ENCODE measurements at places on chromosomes 11 and 22. TPM values are rescaled to one million over a fixed set of nuclear protein-coding genes. Genes with fewer than 3 reads are reported as not detected.
A peak's percentile ranks its signal among the peaks of the same experiment; 100 is the strongest.

PATE1 gene
- not detected for total RNA-seq

GAL gene
- total RNA-seq, result not detected

NUCB2 gene
- 187 TPM for total RNA-seq

DRG1 gene
- 91.4 TPM for total RNA-seq

SRRD gene
- 21.6 TPM for total RNA-seq

SLC22A9 gene
- total RNA-seq, result not detected

OR8H3 gene
- total RNA-seq, result not detected

TRIM66 gene
- total RNA-seq, result 28.1 TPM

PLAAT4 gene
- total RNA-seq, result 99.8 TPM

ARHGAP20 gene
- 0.08 TPM for total RNA-seq

DNA sequence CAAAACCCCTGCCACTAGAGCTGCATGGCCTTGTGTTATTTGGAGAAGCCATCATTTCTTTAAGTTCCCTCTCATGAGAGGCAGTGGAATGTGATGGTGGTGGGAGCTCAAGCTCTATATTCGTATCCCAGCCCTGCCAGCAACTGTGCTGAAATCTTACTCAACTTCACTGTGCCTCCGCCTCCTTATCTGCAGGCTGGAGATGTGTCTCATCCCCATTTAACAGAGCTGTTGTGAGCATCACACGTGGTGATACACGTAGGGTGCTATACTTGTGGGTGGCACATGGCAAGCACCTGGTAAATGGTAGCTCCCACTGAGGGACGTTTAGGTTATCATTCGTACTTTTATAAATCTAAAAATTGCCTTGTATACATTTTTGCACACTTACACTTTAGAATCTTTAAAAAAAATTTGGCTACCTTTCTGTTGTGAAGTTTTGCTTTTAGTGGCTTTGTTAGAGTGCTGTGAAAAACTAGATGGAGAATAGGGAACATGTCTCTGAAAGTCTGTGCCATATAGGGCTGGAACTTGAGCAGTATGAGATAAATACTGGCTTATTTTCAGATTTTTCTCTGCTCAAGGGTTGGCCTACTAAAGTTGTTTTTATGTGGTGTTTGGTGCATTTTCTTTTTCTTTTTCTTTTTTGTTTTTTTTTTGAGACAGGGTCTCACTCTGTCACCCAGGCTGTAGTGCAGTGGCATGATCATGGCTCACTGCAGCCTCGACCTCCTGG, 23.2 kb downstream of the TNRC6B start:
- DNase-seq, result no peak

DNA sequence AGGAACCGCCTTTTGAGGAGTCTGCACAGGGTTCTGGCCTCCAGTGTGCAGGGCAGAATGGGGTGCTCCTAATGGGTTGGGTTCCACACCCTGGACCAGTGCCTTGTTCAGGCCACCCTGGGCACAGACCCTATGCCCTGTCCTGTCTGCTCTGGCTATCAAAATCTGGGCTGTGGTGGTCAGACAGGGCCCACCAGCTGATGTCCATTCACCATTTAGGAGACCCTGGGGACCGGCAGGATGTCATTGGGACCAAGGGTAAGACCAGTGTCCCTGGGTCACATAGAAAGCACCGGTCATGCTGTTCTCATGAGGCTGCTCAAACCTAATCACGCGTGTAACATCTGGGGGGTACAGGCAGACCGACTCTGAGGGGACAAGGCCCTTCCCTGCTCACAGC, 37.3 kb downstream of the PARVG start:
- DNase-seq, result no peak

DNA sequence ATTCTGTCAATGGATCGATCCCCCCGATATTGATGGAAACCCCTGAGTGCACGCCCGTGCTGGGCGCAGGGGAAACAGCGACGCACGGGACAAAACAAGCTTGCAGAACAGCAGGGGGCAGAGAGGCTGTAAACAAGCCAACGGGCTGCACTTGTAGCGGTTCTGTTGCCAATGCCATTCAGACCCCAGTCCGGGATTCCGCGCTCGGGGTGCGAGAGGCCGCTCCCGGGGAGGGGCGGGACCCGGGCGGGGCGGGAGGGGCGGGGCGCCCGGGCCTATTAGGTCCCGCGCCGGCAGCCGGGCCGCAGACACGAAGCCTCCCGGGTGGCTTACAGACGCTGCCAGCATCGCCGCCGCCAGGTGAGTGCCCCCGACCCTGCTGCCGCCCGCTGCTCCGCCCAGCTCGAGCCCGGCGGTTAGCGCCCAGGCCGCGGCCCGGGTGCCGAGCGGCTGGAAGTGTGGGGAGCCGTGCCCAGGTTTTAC, at the start of gene BIK:
TSS of gene BIK (plus strand) at position 307 of the 483 bp plus-strand sequence. CDS start 13,273 bp downstream, outside the sequence.
- peak; percentile 53 for DNase-seq

DNA sequence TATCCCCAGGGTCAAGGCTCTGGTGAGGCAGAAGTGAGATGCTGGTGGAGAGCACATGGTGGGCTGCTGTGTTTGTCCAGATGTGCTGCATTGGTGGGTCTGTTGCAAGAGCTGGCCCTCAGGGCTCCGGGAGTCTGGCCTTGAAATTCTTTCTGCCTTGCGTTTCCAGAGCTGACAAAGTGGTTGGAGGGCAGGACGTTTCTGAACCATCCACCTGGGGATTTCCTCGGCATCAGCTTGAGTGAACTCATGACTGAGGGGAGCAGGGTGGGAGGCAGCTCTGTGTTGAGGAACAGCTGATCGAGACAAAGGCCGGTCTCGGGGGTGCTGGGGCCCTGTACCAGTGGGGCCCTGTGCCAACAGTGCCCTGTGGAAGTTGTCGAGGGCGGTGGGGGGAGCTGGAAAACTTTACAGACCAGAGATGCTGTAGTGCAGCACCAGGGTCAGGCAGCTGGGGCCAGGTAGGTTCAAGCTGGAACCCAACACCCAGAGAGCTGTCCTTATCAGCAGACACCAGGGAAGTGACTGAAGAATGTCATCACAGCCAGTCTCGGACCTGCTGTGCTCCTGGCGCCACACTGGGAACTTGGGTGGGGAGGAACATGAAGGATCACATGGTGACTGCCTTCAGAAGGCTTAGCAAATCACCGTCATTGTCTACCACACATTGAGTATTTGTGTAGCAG, 4.9 kb downstream of the TSKU start:
- no peak for DNase-seq

DNA sequence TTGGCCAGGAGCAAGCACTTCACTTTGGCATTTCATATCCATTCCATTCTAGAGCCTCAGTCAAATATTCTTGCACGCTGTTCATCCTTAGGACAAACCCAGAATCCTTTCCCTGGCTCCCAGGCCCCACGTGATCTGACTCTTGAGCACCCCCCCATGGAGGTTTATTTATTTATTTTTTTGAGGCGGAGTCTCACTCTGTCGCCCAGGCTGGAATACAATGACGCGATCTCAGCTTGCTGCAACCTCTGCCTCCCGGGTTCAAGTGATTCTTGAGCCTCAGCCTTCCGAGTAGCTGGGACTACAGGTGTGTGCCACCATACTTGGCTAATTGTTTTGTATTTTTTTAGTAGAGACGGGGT, 12.7 kb upstream of the TSGA10IP start:
- no peak for DNase-seq

DNA sequence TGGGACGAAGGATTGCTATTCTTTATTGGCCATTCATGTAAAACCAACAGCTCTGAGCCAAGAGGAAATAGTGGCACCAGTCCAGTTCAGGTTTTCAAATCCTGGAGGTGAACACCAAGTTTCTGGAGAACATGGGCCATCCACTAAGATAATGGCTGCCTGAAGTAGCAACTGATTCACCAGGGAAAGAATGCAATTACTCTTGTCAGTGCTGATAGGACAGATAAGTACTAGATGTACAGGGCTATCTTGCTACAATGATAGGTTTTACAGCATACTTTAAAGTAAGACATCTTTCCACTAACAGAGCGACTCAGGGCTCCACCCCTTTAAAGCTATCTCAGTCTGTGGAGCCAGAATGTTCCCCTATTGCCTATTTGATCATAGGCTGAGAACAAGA, 36.8 kb upstream of the APOA1 start:
- DNase-seq, result no peak

GRCh38 chr22:19895160-19895849, 40.6 kb upstream of the GNB1L start:
- DNase-seq, result no peak

DNA sequence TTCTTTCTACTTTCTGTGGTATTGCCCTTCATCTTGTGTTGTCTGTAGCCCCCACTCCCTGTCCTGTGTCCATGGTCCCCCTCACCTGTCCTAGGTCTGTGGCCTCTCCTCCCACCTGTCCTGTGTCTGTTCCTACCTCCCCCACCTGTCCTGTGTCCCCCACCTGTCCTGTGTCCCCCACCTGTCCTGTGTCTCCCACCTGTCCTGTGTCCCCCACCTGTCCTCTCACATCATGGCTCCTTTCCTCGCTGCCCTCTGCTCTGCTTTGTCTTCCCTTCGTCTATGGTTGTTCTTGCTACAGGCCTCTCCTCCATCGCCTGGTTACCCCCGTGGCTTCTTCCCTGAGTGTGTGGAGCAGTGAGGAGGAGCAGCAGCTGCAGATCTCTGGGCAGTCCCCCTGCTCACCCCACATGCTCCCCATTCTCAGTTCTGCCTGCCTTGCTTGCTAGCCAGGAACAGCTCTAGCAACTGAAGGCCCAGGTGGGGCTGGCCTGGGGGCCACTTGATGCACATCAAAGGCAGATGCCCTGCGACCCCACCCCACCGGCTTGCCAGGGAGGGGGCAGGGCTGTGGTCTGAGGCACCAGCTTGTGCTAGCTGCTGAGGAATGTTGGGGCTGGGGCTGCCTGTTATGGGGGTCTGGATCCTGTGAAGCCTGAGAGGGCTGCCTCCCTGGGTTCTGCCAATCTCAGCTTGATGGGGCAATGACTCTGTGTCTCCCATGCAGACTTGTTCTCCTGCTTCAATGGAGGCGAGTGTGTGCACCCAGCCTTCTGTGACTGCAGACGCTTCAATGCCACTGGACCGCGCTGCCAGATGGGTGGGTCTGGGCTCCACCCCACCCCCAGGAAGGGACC, 5.6 kb downstream of the OTOG start:
- no peak for DNase-seq

- peak; percentile 28 for DNase-seq
Measured at GRCh38 chr11:90476442-90477007, 253.7 kb upstream of the CHORDC1 start.

GRCh38 chr11:76415073-76415472, 29.7 kb upstream of the EMSY start:
- DNase-seq, result no peak

DNA sequence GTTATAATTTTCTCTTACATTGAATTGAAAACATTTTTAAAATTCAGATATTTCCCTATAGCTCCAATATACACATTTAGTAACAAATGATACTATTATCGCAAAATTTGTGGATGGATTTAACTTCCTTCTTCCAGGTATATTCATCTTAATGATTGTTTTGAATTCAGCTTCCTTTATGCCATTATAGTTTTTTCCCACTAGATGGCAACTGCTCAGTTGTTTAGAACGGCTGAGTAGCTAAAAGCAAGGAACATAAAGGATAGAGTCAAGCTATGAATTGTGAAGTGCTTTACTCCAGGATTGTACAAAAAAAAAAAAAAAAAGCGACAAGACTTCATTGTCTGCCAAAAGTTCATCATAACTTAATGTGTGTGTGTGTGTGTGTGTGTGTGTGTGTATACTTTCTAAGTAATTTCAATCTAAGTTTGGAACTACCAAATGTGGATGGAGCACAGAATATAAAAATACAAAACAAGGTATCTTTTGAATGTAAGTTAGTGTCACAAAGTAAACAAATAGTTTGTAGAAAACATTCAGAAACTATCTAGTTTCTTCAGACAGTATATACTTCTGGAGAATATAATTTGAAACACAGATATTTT, 846.4 kb downstream of the DLG2 start:
- DNase-seq, result no peak

Data from activated CD8-positive, alpha-beta T cell treated with anti-CD3 and anti-CD28 coated beads, Interleukin-2, amount 10 ng/mL, durations not matched to agents 7 days and 5 days (primary cell).